H7 (cell line): ENCODE measurements at places on chromosomes 3 and 15. TPM values are rescaled to one million over a fixed set of nuclear protein-coding genes. Genes with fewer than 3 reads are reported as not detected.

GRCh38 chr3:113070072-113070640 lies 79.4 kb downstream of the GTPBP8 start:
- no peak for DNase-seq

The FGF7 gene
- not detected in 2 replicates for total RNA-seq

GRCh38 chr3:44833394-44833793 lies 28.3 kb upstream of the TMEM42 start:
- no peak for DNase-seq

DNA sequence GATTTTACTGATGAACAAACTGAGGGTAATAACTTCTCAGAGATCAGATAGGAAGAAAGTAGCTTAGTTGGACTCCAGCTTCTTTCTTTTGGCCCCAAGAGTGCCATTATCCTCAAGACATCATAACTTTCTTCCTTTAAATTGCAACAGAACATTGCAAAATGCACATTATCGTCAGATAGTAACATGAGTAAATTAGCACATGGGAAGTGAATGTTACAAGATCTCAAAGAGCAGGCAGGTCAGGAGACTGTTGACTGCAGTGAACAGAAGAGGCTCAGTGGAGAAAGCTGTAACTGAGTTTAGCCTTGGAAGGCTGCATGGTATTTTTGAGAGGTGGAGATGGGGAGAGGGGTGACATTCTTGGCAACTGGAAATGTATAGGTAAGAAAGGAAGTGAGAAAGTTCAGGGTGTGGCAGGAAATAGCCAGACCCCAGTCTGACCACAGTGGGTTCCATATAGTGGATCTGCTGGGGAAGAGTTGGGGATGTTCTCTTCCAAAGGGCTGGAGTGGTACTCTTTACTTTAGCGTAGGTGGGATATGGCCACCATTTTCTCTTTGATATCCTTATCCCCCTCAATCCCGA lies 307.7 kb downstream of the RPLP1 start:
- no peak for DNase-seq

The SLC12A1 gene
- 0.14 and 0.26 TPM in 2 replicates for total RNA-seq

DNA sequence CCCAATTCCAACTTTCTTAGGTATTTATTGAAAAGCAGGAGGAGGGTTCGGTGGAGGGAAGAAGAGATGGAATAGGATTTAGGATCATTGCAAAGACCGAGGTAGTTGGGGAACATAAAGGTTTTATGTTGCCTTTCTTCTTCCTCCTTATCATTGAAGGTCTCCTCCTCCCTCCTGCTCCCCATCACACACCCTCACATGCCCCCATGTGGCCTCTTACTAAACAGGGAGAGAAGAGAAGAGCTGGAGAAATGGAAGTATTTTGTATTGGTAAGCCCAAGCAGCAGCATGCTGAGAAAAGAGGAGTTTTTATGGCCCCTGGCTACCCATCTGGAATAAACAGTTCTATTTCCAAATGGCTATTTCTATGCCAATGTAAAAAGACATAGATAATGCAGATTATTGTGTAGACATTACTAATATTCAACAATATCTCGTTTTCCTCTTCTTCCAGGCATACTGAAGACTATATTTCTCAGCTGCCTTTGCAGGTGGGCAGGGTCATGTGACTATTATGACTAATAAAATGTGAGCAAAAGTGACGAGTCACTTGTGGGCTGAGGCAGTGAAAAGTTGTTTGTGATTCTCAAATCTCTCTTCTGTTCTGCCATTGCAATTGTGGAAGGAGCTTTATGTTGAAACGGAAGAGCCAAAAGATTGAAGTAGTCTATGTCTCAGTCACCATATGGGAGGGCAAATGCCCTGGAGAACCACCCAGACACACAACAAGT lies 5.2 kb upstream of the GPR176 start:
- DNase-seq = peak; percentile 42

- no peak for DNase-seq
Measured at GRCh38 chr15:85780225-85780985, 14.3 kb downstream of the KLHL25 start.

The WNT5A gene
- 11.5 and 15.7 TPM in 2 replicates for total RNA-seq

The CLDN16 gene
- 0.96 and 1.6 TPM in 2 replicates for total RNA-seq

- peak; percentile 93 for DNase-seq
Measured at GRCh38 chr15:70488002-70488605, 275.3 kb downstream of the UACA start.

- DNase-seq = no peak
Measured at GRCh38 chr3:69462022-69462825, 76.3 kb upstream of the FRMD4B start.
